D721Med (cell line): ENCODE measurements at places on chromosomes 2 and 18.

- no peak for DNase-seq
Measured at GRCh38 chr2:73232403-73233153, 461 bp downstream of the PRADC1 start.

GRCh38 chr2:57516698-57517340, 529.8 kb upstream of the VRK2 start:
- no peak for DNase-seq

- DNase-seq, result no peak
Measured at GRCh38 chr2:133865141-133865540, 296.9 kb upstream of the NCKAP5 start.

DNA sequence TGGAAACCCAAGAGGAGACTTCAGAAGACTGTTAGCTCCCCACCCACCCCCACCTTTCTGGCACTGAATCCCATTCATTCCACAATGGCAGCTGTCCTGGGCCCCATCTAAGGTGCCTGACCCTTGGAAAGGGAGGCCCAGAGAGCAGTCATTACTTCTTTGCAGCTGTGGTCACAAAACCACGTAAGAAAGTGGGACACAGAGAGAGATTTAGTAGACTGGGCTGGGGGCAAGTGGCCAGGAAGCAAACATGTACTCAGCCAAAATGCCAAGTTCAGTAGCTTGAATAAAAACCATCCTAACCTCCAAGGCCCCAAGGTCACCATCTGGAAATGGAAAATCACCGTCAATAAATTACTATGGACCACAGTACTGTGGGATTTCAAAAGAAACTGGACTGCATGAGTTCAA, 381.4 kb downstream of the TNS1 start:
- no peak for DNase-seq

DNA sequence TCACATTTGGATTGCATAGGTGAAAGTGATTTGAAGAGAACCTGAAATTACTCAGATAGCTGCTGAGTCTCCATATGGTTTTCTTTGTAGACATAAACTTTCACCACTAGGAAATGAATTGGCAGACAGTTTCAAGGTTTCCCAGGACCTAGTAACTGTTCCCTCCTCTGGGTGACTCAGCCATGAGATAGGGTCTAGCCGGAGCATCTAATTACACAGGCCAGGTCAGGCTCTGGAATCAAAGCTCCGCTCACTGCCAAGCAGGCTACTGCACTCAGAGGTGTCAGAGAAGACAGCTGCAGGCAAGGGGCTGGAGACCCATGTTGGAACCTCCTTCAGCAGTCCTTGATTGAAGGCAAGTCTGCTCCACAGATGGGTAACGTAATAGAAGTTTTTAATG, 429.2 kb downstream of the TNS1 start:
- no peak for DNase-seq

DNA sequence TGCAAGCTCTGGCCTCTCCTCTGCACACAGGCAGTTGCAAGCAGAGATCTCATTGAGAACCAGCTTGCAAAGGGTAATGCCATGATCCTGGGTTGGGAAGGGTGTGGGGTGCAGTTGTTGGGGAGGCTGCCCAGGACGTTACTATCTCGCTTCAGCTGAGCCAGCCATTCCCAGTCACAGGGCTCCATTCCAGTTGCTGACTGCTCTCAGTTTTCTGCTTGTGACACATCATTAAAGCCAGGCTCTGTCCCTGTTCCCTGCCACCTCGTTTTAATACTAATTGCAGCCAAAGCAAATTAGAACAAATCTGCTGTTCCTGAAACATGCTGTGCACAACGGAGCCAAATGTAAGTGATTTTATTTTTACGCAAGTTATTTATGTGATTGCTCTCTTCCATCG, 62.5 kb upstream of the SMAD2 start:
- DNase-seq, result no peak

- no peak for DNase-seq
Measured at GRCh38 chr2:24174851-24175277, at the start of gene FAM228A. Gene FAM228A, plus strand, starts transcription at chr2:24175053. Its CDS starts 428 bp downstream, at chr2:24175481.

DNA sequence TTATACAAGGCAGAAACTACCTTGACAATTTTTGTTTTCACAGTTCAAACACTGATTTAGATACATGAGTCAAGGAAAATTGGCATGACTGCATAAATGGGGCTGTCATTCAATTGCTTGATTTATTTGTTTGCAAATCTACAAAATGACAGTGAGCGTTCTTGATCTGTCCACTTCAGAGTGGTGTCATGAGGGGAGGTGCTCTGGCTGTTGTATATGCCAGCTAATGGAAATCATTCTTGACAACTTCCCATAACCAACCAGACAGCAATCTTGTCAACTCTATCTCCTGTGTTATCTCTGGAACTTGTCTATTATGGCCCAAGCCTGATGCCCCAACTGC, 120.6 kb upstream of the UGP2 start:
- DNase-seq, result no peak

DNA sequence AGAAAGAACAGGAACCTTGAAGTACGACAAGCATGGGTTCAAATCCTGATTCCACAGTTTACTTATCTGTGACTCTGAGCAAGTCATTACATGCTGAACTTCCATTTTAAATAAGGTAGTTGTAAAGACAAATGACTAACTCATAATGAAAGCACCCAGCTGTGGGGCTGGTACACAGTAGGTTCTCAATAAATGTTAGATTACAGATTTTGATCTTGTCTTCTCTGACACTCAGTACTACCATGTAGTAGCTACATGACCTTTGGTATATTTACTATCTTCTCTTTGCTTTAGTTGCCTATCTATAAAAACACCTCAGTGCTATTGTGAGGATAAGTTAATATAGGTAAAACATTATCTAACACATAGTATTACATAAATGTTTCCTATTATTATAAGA, 3.2 kb downstream of the TRAK2 start:
- DNase-seq, result no peak

- no peak for DNase-seq
Measured at GRCh38 chr2:164896634-164897355, 55.2 kb upstream of the COBLL1 start.

DNA sequence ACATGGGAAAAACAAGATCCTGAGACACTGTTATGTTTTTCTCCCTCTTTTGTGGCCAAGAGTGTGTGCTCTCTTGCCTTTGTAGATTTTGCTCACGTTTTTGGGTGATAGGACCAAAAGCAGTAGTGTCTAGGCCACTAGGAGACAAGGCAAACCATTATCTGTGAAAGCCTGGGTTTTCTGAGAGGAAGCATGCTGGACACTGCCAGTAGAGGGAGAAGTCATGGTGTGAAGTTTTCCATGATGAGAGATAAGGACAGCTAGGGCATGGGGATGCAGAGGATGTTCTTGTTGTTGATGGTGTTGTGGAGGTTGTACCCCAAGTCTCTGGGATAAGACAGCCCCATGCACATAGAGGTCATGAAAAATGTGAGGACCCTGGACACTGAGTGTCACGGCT, 285.3 kb downstream of the SOX11 start:
- DNase-seq, result no peak

DNA sequence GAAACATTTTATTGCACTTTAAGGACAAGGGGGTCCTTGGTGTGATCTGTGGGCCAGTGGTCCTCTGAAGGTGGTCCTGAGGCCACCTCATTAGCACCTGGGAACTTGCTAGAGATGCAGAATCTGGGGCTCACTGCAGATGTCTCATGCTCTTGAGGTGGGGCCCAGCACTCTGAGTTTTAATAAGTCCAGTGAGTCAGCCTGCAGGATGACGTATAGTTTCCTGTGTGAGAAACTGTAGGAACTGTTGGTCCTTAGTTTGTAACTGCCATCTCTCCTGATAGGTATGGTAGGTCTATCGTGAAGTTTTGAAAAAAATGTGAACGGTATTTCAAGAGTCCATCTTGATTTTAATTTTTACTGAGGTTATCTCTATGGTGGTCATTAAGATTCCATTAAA, 2.8 kb downstream of the TRPM8 start:
- no peak for DNase-seq

- DNase-seq, result no peak
Measured at GRCh38 chr18:49959176-49959575, 145.8 kb upstream of the ACAA2 start.

GRCh38 chr2:182858671-182859070, 7.8 kb downstream of the FRZB start:
- DNase-seq, result no peak

- DNase-seq, result no peak
Measured at GRCh38 chr2:173574324-173575112, 219.8 kb downstream of the CDCA7 start.

DNA sequence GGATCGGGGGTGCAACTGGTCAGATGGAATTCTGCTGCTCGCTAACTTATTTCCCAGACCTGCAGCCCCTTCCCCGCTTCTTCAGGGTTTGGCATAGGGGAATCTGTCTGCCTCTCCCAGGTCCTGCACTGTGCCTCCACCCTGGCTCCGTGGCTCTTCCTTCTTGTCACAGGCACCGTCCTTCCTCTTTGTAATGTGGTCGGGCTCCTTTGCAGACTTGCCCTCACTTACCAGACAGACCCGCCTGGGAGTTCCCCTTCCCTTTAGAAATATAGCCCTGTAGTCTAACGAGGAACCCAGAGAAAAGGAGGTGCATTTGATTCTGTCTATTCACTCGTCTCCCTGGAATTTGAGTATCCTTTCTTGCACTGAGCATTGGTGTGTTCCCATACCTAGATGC, 63.9 kb upstream of the PAX8 start:
- no peak for DNase-seq

DNA sequence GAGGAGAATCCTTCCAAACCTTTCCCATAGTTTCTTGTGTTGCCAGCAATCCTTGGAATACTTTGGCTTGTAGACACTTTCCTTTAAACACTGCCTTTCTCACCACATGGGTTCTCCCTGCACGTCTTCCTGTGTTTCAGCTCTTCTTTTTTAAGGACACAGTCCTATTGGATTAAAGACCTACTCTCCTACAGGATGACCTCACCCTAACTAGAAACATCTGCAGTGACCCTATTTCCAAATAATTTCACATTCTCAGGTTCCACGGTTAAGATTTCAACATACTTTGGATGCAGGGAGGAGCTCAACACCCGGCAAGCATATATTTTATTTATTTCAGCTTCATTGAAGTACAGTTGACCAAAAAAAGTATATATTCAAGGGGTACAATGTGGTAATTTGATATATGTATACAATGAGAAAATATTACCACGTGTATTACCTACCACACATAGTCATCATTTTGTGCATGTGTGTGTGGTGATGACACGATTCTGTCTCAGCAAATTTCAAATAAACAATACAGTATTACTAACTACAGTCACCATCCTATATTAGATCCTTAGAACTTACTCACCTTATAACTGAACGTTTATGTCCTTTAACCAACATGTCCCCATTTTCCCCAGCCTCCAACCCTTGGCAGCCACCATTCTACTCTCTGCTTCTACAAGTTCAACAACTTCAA, 745.0 kb downstream of the CBLN2 start:
- no peak for DNase-seq

- DNase-seq, result no peak
Measured at GRCh38 chr2:108217211-108217610, 22.6 kb upstream of the SULT1C3 start.

GRCh38 chr2:12397854-12398253, 318.9 kb upstream of the TRIB2 start:
- no peak for DNase-seq

DNA sequence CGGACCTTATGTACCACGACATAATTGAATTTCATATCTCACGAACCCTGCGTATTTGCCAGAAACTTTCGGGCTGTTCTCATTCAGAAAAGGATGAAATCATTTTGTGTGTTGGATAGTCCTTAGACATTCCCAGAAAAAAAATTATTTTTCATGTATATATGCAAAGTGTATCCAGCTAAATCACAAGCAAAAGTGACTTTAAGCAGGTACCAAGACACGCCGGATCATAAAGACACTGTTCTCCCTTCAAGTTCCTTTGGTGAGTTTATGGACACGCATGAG, 35.1 kb upstream of the PNO1 start:
- no peak for DNase-seq

DNA sequence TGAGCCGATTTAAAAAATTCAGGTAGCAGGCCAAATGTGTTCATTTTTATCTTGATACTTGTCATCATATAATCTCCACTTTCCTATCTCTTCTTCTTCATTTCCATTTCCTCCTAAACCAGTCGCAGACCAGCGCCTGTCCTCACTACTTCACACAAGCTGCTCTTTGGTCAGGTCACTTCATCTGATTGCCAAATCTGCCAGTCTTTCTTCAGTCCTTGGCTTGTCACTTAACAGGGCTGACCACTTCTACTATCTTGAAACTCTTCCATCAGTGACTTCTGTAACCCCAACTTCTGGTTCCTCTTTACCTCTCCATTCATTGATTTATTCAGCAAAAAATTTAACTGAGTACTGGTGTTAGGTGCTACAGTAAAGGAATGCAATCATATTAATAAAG, 18.0 kb upstream of the SPRED2 start:
- DNase-seq, result no peak

GRCh38 chr2:144712550-144712940, 192.6 kb upstream of the ZEB2 start:
- no peak for DNase-seq

- DNase-seq, result no peak
Measured at GRCh38 chr2:85704800-85705679, 10.9 kb downstream of the GNLY start.

DNA sequence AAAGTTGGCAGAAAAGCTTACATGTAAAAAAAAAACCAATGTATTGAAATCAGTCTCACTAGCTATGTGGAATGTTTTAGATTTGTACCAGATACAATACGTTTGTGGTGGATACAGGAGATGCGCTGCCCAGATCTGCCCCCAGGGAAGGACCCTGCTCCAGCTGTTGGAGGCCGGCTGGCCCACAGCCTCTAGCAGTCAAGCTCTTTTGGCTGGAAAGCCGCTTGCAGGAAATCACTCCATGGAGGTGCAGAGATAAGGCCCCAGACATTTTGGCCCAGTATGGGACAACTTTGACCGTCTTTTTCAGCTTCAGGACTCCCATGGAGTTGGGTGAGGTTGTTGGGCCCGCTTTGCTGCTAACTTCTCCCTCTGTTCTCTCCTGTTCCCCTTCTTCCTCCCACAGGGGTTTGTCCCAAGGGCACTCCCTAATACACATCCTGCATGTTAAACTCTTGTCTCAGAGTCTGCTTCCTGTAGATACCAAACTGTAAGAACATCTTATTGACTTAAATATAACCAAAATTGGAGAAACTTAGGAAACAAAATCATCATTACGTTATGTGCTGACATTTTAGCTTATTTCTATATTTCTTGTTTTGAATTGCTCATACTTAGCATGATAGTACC, 1.7 kb upstream of the QPCT start:
- DNase-seq, result no peak

DNA sequence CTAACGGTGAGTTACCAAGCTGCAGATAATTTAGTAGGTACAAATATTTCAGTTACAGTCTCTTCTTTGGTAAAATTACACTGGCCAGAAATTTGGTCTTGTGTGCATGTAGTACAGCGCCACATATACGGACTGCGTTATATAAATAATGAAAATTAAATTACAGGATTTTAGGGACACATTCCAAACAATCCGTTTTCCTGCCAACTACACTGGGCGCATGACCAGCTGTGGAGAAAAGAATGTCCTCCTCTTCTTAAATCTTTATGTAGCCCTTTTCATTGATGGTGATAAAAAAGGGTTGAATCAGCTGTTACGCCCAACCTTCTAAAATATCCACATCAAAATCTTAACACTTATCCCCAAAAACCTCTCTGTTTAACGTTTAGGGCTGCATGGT, 37.5 kb downstream of the TCF4 start:
- DNase-seq, result no peak

GRCh38 chr2:185179743-185180142, 558.9 kb upstream of the FSIP2 start:
- no peak for DNase-seq
